NCI-H2029 (cell line): ENCODE measurements at places on chromosomes 16 and 17.

GRCh38 chr17:77068915-77069314, 71.9 kb upstream of the SEC14L1 start:
- DNase-seq, result no peak

DNA sequence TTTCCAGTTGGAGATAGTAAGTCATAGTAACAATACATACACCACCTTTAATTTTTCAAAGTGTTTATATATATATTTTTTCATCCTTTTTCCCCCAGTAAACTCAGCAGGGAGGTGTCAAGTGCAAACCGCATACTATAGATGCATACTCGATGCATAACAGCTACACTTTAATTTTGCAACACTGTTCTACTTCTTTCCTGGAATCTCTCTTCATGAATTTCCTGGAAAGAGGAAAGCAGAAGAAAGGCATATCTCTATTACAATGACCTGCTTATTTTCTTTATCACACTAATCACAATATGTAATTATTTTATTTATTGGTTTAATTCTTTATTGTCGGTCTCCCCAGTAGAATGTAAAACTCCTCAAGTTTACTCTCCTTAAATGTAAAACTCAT, 140.0 kb downstream of the SNX11 start:
- DNase-seq, result no peak

GRCh38 chr17:74390680-74391653, 23.7 kb downstream of the GPR142 start:
- no peak for DNase-seq

DNA sequence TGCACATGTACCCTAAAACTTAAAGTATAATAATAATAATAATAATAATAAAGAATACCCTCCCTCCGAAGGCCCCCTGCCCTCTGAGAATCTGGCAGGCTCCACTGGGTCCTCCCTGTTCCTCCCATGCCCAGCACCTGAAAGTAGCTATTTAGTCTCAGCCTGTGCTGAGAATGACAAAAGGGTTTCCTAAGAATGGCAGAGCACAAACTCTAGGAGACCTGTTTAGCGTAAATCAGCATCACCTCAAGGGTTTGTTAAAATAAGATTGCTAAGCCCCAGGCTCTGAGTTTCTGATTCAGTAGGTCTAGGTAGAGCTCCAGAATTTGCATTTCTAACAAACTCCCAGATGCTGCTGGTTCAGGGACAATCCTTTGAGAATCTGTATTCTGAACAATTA, 606.8 kb upstream of the CDH11 start:
- no peak for DNase-seq

DNA sequence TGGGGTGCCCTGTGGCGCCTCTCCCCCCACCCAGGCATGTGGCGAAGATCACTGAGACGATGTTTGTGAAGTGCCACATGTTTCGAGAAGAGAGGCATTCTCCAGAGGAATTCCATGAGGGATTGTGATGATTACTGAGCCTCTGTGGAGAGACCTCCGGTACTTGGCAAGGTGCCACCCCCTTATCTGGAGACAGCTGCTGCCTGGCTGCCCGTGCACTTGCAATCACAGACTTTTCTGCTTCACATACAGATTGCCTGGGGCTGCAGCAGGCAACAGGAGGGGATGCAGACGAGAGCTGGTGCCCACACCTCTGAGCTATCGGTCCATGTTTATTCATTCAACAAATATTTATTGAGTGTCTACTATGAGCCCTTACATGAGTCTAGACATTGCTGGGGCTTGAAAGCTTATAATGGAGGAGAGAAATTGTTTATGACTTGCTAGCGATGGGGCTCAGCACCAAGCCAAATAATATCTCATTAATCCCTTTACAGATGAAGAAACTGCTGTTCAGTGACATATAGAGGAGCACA, 317.2 kb upstream of the ZFHX3 start:
- DNase-seq, result no peak

- no peak for DNase-seq
Measured at GRCh38 chr17:4247361-4247970, 16.3 kb downstream of the ANKFY1 start.

GRCh38 chr16:11101695-11102522, 154.1 kb downstream of the SOCS1 start:
- DNase-seq, result no peak

DNA sequence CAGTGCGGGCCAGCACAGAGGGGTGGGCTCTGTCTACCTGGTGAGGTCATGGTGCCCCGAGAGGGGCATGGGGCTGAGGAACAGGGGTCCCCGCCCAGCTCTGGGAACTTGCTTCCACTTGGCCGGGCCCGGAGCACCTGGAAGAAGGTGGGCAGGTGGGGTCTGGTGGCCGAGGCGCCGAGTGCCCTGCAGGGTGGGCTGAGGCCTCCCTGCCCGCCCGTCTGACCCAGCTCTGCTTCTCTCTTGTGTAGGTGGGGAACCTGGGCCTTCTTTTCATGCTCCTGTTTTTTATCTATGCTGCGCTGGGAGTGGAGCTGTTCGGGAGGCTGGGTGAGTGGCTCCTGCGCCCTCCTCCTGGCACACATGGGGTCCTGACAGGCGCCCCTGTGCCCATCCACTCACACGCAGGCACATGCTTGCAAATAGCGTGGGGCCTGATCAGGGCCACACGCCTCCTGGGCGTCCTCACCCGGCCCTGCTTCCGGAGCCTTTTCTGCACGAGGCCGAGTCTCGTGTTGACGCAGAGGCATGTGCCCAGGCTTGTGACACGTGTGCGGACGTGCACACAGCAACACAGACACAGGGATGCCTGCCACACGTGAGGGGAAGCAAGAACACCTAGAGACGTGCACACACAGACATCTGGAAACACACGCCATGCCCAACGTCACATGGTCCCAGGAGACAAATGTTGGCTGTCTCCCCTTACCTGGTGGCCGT, 8.2 kb downstream of the TPSG1 start:
- DNase-seq, result no peak

DNA sequence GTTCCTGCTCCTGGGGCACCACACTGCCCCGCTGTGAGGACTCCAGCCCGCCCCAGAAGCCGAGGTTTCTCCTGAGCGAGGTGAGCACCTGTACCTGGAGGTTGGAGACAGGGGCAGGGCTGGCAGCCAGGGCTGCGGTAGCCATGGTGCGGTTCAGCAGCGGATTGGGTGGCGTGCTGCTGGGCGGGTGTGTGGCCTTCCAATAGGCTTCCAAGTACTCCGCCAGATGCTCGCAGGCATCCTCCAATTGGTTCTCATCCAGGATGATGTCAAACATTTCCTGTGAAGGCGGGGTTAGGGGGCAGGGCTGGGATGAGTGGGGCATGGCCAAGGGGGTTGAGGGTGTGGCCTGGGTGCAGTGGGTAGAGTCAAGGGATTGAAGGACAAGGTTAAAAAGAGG, 11.3 kb upstream of the ARL5C start:
- DNase-seq, result peak; percentile 89

GRCh38 chr17:29705386-29705785, 82.7 kb upstream of the CORO6 start:
- DNase-seq, result no peak

GRCh38 chr16:48369765-48370164, 15.4 kb downstream of the SIAH1 start:
- DNase-seq, result no peak

- no peak for DNase-seq
Measured at GRCh38 chr16:61887903-61888302, 148.3 kb downstream of the CDH8 start.

- peak; percentile 71 for DNase-seq
Measured at GRCh38 chr17:48427598-48427997, 2.4 kb downstream of the SKAP1 start.

DNA sequence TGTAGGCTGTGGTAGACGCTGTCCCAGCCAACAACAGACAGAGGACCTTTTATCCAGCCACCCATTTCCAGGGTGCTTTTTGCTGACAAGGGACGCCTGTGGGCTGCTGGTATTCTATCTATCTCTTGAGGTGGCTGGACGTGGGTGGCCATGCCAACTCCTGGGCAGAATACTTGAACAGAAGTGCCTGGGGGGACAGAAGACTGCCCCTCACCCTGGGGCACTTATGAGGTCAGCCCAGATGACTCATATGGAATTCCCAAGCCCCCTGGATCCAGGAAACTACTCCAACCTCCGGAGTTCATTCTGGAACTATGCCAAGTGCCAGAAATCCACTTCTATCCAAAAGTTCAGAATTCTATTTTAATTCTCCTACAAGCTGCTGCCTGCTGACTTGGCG, 61.3 kb downstream of the CDRT4 start:
- no peak for DNase-seq

DNA sequence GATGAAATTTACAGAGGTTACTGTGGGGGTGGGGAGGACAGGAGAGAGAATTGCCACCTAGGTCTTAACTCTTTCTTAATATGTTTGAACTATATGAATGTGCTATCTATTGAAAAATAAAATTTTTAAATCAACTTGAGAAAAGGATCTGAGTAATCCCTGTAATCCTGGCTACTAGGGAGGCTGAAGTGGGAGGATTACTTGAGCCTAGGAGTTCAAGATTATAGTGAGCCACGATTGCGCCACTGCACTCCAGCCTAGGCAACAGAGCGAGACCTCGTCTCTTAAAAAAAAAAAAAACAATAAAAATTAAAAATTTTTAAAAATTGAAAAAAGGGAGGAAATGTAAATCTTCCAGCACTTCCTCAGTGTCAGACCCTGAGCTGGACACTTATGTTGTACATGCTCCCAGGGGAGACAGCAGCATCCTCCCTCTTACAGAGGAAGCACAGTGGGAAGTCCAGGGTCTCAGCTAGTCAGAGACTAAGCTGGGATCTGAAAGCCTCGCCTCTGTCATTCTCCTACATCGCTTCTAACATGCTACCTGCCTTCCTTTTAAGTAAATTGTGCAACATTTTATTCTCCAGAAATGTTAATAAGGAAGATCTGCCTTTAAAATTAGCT, 21.9 kb downstream of the PMM2 start:
- no peak for DNase-seq

DNA sequence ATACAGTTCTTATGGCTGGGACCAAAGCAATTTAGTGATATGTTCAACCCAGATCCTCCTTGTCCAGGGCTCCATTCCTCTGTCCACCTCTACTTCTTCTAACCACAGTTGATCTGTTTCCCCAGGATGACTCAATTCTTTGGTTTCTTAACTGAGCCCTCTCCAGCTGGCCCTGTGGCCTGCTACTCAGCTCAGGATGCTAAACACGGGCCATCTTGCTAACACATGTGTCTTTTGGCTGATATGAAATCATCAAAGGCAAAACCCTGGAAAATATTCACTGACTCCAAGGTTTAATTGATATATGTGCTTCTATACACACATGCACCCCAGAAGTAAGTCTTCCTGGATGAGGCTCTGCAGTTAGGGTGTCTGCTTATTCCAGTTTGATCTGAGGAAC, 43.8 kb downstream of the SHISA6 start:
- DNase-seq, result no peak

- no peak for DNase-seq
Measured at GRCh38 chr16:88585269-88585668, 15.1 kb downstream of the ZC3H18 start.

DNA sequence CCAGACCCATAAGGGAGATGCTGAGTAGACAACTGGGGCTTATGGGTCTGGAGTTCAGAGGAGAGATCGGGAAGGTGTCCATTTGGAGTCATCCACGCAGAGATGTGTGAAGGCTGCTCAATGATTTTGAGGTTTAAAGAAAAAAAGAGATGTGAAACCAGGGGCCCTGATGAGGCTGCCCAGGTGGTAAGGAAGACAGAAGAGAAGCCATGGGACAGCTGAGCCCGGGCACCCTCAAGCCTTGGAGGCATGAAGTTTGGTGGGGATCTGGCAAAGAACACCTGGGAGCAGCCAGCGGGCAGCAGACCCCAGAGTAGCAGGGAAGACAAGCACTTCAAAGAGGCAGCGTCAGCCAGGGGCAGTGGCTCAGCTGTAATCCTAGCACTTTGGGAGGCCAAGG, 20.8 kb upstream of the MYO15B start:
- DNase-seq, result no peak

- DNase-seq, result no peak
Measured at GRCh38 chr16:77960766-77961165, 61.6 kb upstream of the CLEC3A start.

DNA sequence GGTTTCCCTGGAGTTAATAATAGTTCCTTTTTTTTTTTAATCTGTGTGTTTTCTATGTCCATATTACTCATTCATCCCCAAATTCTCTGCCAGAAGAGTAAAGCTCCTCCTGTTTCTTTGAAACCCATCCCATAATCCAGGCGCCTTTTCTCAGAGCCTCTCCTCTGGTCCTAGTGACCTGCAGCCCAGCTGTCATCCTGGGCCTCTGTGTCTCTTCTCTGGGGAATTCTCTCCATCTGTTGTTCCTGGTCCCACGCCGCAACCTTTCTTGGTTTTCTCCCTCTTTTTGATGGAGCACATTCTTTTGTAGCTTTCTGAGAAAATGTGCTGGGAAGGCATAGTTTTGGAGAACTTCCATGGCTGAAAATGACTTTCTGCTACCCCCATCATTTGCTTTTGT, 10.2 kb downstream of the KATNB1 start:
- no peak for DNase-seq

DNA sequence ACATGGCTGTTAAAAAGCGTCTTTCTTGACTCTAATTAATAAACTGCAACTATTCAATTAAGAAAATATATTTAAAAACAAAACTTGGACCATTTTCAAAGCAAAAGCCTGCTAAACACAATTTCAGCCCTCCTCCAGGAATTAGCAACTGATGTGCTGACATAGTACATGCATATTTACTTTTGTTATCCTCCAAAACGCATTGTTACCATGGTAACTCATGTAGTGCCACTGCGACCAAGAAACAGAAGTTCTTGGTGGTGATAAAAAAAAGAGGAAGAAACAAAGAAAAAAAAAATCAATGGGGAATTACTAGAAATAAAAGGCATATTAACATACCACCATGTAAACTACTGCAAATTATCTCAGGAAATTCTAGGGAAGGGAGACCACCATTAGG, 793.4 kb upstream of the CDH8 start:
- DNase-seq, result no peak

GRCh38 chr16:66580605-66581209, 1.4 kb downstream of the CMTM2 start:
- no peak for DNase-seq
